Body of pancreas (tissue), 4 donors: ENCODE measurements at places on chromosomes 2 and 18.
A peak's percentile ranks its signal among the peaks of the same experiment; 100 is the strongest.

- H3K36me3 ChIP-seq: no peaks in the 10 kb centered on the region
- H3K27me3 ChIP-seq: no peaks in the 10 kb centered on the region
- no peaks in the 10 kb centered on the region for H3K4me1 ChIP-seq
- H3K4me3 ChIP-seq: no peak overlapping the region
- no peak for DNase-seq
Observed at GRCh38 chr2:177606636-177607035, 214.1 kb downstream of the AGPS start.

DNA sequence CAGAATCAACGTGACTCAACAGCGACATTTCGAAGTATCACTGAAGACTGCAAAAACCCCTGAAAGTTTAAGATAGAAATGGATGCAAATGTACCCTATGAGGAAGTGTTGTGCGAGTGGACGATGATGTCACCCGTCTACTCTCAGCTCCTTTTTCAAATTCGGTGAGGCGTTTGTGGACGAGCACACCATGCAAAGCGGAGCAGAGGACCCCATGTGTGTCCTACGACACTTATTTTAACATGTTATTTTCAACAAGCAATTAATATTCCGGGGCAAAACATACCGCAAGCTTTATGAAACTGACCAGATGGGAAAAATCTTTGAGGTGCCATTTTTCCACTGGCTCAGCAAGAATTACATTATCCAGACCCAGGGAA, 2.0 kb downstream of the PXDN start:
- H3K27me3 ChIP-seq: peaks cover 10% of the 10 kb centered on the region
- peaks cover 20% of the 10 kb centered on the region for H3K4me1 ChIP-seq
- no peaks in the 10 kb centered on the region for H3K36me3 ChIP-seq
- no peak for DNase-seq
- no peak overlapping the region for H3K27ac ChIP-seq
- no peak overlapping the region for H3K4me3 ChIP-seq

DNA sequence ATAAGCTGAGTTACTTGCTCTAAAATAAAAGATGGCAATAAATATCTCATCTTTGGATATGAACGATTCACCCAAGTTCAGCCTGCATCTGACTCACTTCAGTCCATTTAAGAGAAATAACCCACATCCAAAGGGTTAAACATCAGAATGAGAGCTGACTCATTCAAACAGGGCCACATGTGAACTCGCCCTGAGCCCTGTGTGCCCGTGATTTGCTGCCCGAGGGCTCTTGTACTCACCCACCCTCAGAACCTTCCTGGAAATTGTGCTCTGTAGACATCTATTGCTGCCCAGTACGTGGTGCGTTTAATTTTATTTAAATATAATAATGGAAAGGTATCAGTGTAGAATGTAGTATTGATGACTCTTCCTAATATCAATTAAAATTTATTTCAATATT, 66.9 kb upstream of the RBM44 start:
- H3K27me3 ChIP-seq: no peaks in the 10 kb centered on the region
- no peaks in the 10 kb centered on the region for H3K36me3 ChIP-seq
- peaks cover 36% of the 10 kb centered on the region for H3K4me1 ChIP-seq
- no peak overlapping the region for H3K4me3 ChIP-seq
- H3K27ac ChIP-seq: no peak overlapping the region
- DNase-seq: no peak

DNA sequence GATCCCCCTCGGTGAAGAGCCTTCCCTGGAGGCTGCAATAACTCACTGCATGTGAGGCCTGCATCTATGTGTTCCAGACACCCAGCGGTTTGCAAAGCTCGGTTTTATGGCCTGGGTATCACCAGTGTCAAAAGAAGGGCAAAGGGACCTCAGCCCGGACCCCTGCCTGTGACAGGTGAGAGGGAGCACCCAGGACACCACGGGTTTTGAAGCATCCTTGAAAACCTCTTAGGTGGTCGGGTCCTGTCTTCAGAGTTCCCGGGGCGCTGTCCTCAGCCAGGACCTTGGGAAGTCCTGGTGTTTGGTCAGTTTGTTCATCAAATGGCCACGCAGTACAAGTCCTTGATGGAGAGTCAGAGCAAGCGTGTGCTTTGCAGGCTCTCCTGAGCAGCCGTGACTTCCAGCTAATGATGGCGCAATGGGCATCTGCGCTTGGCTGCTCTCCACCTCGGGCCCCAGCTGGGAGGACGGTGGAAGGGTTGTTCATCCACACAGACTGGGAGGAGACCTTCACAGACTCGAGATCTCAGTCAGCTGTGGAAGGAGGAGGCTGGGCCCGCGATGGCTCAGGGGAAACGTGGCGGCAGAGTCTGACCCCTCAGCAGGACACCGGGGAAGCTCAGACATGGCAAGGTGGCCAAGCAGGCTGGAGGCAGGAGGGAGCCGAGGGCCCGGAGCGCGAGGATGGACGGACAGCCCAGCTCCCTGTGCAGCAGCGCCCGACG, 113.1 kb upstream of the GPC1 start:
- no peaks in the 10 kb centered on the region for H3K36me3 ChIP-seq
- peaks cover 22% of the 10 kb centered on the region for H3K4me1 ChIP-seq

GRCh38 chr2:203707530-203707929, 1.1 kb downstream of the CD28 start:
- H3K4me3 ChIP-seq: no peak overlapping the region
- H3K27ac ChIP-seq: no peak overlapping the region
- no peaks in the 10 kb centered on the region for H3K36me3 ChIP-seq
- no peaks in the 10 kb centered on the region for H3K27me3 ChIP-seq
- no peak for DNase-seq

- H3K27me3 ChIP-seq: no peaks in the 10 kb centered on the region
- H3K27ac ChIP-seq: peak overlapping the region; percentile 97
- no peaks in the 10 kb centered on the region for H3K36me3 ChIP-seq
Observed at GRCh38 chr18:31101183-31102024, 817 bp downstream of the DSC2 start.

GRCh38 chr2:46135958-46136357, 161.2 kb upstream of the EPAS1 start:
- DNase-seq: no peak
- H3K4me3 ChIP-seq: no peak overlapping the region
- no peaks in the 10 kb centered on the region for H3K27me3 ChIP-seq
- no peaks in the 10 kb centered on the region for H3K36me3 ChIP-seq
- no peak overlapping the region for H3K27ac ChIP-seq

- no peak overlapping the region for H3K27ac ChIP-seq
- H3K4me1 ChIP-seq: no peaks in the 10 kb centered on the region
- H3K27me3 ChIP-seq: no peaks in the 10 kb centered on the region
- no peak overlapping the region for H3K4me3 ChIP-seq
Observed at GRCh38 chr18:13362607-13363006, 144.0 kb downstream of the LDLRAD4 start.
